Activated naive CD4-positive, alpha-beta T cell treated with anti-CD3 and anti-CD28 coated beads, Interleukin-2, amount 10 ng/mL, durations not matched to agents 7 days and 5 days (primary cell): ENCODE measurements at places on chromosomes 7 and 10.

DNA sequence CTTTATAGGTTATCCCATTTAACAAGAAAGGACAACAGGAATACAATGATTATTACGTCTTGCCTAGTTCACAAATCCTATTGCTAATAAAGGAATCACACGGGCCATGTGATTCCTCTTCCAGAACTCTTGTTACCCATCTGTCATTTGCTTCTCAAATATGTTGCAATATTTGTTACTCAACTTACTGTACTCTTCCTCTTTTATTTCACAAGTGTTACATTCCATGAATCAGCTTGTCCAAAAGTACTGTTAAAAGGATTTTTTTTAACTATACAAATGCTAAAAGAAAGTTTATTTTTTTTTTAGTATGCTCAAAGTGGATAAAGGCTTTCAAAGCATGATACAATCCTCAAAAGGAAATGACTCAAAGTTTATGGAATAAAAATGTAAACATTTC, 3.9 kb upstream of the CD36 start:
- DNase-seq, result no peak

GRCh38 chr10:33800545-33800944, 466.1 kb upstream of the NRP1 start:
- DNase-seq, result no peak

GRCh38 chr7:32470871-32471270, 19.3 kb downstream of the LSM5 start:
- DNase-seq, result no peak

GRCh38 chr10:116626815-116627214, 6.1 kb downstream of the PNLIPRP2 start:
- DNase-seq, result no peak

GRCh38 chr10:72740528-72740927, 48.6 kb downstream of the MCU start:
- DNase-seq, result no peak

DNA sequence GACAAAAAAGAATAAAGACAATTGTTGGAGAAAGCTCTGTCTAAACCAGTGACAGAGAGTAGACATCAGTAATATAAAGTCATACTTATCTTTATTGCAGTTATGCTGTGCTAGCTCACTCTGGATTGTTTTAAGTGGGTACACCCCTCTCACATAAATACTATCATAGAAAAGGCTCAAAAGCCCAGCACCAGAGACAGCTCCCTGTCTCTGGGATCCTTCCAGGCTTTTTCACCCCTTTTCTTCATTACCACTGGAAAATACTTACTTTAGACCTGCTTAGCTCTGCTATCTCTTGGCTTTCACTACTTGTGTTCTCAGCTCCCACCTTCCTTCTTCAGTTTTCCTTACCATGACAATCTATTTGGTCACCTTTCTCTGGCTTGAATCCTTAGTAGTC, 259.1 kb upstream of the MINDY3 start:
- no peak for DNase-seq

- DNase-seq, result no peak
These were observed 124.5 kb downstream of the TMEM168 start for GRCh38 chr7:112665709-112666108.
